ENCODE measurements at places on chromosomes 11 and 22. TPM values are rescaled to one million over a fixed set of nuclear protein-coding genes. Genes with fewer than 3 reads are reported as not detected.

Gene KCNQ1
- 3.0 TPM for polyA plus RNA-seq

Gene VSIG10L2
- polyA plus RNA-seq = not detected

Gene SCN3B
- 97.5 TPM for polyA plus RNA-seq

Gene IL18
- 5.8 TPM for polyA plus RNA-seq

Gene DEPDC7
- polyA plus RNA-seq = 3.1 TPM

Gene OR52E1
- not detected for polyA plus RNA-seq

Gene GLYATL1
- 6.1 TPM for polyA plus RNA-seq

Gene OR8G1
- polyA plus RNA-seq = not detected

Gene SLC15A3
- 29.5 TPM for polyA plus RNA-seq

Gene NFAM1
- 2.5 TPM for polyA plus RNA-seq

Gene RASSF10
- polyA plus RNA-seq = 11.0 TPM

Gene DEUP1
- polyA plus RNA-seq = 0.43 TPM

Gene HTR3A
- polyA plus RNA-seq = 0.38 TPM

Gene TXNRD2
- polyA plus RNA-seq = 25.6 TPM

Gene KCNE3
- 3.8 TPM for polyA plus RNA-seq

Gene VSIG2
- polyA plus RNA-seq = 2.3 TPM

Gene RFPL2
- polyA plus RNA-seq = 6.6 TPM

Gene MOGAT2
- 0.12 TPM for polyA plus RNA-seq

Gene GSTT2B
- polyA plus RNA-seq = 10.2 TPM

Gene FOLR1
- polyA plus RNA-seq = 4.7 TPM

Gene SLC22A25
- not detected for polyA plus RNA-seq

Gene TUB
- polyA plus RNA-seq = 88.8 TPM

Gene PLEKHB1
- polyA plus RNA-seq = 137 TPM

Gene MRPL40
- 33.2 TPM for polyA plus RNA-seq

Gene C1QTNF5
- polyA plus RNA-seq = 42.1 TPM

Gene CD3E
- not detected for polyA plus RNA-seq

Gene TSSK2
- polyA plus RNA-seq = not detected

Gene SLC25A18
- polyA plus RNA-seq = 32.6 TPM

Gene OR4D9
- polyA plus RNA-seq = 0.05 TPM

Gene DAGLA
- 21.3 TPM for polyA plus RNA-seq

Gene WBP2NL
- polyA plus RNA-seq = 2.7 TPM

Gene IGLL1
- not detected for polyA plus RNA-seq
